Sigmoid colon (tissue), 7 donors: ENCODE measurements at places on chromosomes 16 and 17. TPM values are rescaled to one million over a fixed set of nuclear protein-coding genes. Genes with fewer than 3 reads are reported as not detected.

DNA sequence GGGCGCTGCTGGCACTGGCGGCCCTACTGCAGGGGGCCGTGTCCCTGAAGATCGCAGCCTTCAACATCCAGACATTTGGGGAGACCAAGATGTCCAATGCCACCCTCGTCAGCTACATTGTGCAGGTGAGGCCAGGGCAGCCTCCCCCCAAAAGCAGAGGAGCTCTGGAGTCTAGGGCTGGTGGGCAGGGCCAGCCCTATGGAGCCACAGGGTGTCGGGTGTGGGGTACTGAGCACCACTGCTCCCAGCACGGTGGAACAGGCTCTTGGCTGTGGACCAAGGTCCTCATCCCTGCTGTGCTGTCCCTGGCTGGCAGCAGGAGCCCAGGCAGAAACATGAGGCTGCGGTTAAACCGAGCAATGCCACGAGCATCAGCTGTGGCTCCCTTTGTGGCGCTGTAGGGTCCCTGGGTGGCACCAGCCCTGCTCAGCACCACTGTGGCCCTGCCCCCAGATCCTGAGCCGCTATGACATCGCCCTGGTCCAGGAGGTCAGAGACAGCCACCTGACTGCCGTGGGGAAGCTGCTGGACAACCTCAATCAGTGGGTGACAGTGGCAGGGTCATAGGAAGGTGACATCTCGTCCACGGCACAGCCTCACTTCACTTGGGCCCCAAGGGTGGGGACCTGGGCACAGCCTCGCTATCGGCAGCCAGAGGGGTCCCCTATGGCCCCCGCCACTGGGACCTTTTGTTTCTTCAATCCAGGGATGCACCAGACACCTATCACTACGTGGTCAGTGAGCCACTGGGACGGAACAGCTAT lies 1.1 kb downstream of the DNASE1 start:
- peak; percentile 47 for DNase-seq

- DNase-seq: no peak
Measured at GRCh38 chr17:41315204-41315794, at the start of gene KRTAP17-1. Gene KRTAP17-1 (minus strand): TSS chr17:41315710. CDS start chr17:41315650, 60 bp downstream.

DNA sequence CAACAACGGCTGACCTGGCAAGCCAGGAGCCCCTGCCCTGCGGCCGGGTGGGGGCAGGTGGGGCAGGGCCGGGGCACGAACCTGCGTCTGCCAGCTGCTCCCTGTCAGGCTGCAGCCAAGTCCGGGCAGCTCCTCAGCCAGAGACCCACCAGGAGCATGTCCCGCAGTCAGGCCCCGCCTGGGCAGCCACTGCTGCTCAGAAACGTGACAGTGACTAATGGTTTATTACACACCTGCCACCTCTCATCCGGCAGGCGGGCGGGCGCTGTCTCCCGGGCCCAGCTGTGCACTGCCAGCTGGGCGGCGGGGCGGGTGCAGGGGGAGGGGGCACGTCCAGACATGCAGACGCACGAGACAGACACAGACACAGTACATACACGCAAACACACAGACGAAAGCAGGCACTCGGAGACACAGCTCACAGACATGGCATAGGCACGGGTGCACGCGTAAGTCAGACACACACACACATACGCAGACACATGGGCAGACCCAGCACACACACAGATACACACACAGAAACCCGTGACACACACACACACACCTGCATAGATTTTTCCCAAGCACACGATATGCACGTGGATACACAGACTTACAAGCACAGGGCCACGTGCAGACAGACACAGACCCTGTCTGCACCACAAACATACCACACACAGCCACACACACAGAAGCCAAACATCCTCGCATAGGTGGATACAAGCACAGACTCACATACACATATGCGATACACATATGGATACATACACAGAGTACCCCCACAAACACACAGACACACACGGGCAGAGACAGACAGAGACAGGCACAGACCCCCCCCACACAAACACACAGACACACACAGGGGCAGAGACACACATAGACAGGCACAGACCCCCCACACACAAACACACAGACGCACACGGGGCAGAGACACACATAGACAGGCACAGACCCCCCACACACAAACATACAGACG lies 248.3 kb upstream of the CIBAR2 start:
- peak; percentile 79 for DNase-seq

DNA sequence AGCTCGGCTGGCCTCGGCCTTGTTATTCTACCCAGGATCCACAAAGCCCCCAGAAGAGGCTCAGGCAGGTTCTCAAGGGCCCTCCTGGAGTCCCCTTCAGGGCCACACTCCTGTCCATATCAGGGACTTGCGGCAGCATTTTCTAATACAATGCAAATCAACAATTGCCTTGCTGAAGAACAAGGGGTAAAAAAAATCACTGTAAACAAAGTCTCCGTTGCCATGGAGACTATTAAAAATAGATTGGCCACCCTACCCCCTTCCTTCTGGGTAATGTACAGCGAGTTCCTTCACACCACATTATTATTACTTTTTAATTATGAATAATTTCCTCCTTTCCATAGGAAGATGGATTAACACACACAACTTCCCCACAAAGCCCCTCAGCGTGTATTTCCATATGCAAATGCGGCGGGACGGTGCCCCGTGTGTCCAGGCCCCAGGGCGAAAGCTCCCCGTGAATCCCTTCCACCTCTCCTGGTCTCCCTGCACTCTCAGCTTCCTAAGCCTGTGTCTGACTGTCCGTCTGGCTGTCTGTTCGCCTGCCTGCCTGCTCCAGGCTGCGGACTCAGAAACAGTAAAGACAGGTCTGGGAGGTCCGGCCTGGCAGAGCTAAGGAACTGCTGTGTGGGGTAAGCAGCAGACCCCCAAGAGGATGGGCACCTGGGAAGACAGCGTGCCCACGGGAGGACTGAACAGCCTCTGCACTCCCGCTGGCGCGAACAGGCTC lies 196.6 kb downstream of the RBFOX3 start:
- no peak for DNase-seq

DNA sequence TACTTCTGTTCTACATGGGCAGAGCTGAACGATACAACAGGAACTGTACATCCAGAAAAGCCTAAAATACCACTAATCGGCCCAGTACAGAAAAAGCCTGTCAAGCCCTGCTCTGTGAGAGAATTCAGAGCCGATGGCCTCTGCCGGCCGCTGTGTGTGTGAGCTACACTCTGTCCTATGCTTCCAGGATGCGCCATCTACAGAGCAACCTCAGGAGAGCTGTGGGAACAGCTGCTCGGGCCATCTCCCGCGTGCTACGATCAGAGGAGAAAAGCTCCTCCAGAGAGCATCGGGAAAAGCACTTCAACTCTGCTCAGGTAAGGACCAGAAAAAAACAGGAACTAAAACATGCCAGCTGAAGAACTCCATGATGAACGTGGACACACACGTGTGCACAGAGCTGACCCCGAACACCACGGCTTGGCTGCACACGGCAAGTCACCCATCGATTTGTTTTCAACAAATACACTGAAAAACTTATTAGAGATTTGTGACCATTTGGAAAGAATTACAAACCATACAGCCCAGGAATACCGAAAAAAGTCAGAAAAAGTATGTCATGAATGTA lies 115.9 kb downstream of the ANKRD11 start:
- no peak for DNase-seq

DNA sequence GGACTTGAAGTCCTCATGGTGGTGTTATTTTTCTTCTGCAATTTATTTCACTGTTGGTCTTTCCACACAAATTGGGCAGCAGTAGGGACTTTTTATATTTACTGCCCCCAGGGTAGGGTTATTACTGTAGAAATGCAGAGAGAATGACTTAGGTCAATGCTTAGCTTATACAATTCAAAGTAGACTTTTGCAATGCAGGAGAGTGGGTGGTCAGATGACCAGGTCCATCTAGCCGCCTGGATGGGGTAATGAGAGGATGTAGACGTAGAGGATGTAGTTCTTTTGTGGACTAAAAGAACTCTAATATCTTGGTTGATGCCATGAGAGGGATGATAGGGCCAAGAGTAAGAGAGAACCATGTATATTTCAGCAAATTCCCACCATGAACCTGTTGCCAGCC lies 2.7 kb upstream of the KRTAP17-1 start:
- DNase-seq: no peak

SMIM22 gene
- not detected for total RNA-seq

TNK1 gene
- 2.1 TPM for total RNA-seq

PPL gene
- total RNA-seq: 35.3 TPM

CIBAR2 gene
- not detected for total RNA-seq
